Posterior vena cava (tissue), 2 donors: ENCODE measurements at places on chromosomes 6 and 20. TPM values are rescaled to one million over a fixed set of nuclear protein-coding genes. Genes with fewer than 3 reads are reported as not detected.

- DNase-seq: no peak
Measured at GRCh38 chr20:24696396-24696795, 227.0 kb downstream of the SYNDIG1 start.

- no peak for DNase-seq
Measured at GRCh38 chr6:66198062-66198624, 491.1 kb upstream of the EYS start.

WDR46 gene
- 40.3 TPM for total RNA-seq

DNA sequence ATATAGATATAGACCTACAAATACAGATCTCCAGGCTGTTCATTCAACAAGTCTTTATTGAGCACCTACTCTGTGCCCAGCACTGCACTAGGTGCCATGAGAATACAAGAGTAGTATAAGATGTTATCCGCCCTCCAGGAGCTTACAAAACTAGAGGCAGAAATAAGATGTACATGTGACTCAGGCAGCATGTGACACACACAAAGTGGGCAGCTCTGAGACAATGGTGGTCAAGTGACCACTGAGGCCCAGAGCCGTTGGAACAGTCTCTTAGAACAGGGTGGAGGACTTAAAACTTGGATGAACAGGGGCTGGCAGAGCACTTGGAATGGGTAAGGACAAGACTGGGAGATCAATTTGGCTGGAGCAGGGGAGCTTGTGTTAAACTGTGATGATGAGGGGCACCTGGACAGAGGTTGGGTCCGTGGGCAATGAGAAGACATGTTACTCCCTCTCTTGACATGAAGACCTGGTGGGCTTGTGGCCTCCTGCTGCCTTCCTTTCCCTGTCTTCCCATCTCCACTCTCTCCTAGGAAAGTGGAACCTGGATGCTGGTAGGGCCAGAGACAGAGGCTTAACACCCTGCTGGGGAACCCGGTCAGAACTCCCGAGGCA lies 21.2 kb downstream of the TRIM15 start:
- DNase-seq: no peak

OOEP gene
- not detected for total RNA-seq

GRCh38 chr6:133474516-133474915 lies 233.4 kb downstream of the EYA4 start:
- DNase-seq: no peak

CEP85L gene
- 15.4 TPM for total RNA-seq
